ENCODE measurements at places on chromosomes 1 and 21.

- DNase-seq: no peak
Observed at GRCh38 chr1:65247419-65248359, 61.7 kb upstream of the DNAJC6 start.

DNA sequence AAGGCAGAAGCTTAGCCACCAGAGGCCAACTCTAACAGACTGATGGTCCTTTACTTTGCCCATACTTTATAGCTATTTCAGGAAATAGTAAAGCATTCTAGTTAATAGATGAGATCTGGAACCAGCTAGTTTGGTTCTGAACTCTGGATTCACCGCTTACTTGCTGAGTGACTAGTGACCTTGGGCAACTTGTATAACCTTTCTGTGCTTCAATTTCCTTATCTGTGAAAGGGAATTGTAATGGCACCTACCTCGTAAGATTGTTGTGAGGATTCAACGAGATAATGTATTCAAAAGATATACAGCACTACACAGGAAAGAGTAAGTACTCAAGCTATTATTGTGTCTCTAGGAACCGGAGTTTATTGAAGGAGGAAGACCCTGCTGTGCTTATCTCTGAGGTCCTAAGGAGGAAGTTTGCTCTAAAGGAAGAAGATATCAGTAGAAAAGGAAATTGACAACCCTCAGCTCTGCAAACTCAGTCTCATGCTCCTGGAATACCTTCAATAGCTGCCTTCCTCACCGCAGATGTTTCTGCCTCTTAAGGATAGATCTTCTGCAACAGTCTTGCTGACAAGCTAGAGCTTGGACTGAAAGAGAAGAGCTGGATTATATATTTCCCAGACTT lies 11.9 kb downstream of the MTFR1L start:
- DNase-seq: no peak

- no peak for DNase-seq
Observed at GRCh38 chr1:14117700-14118099, 417.7 kb downstream of the PRDM2 start.

GRCh38 chr1:108880850-108881249 lies 4.1 kb downstream of the GPSM2 start:
- no peak for DNase-seq

GRCh38 chr21:38930853-38931252 lies 125.1 kb downstream of the ETS2 start:
- DNase-seq: no peak

DNA sequence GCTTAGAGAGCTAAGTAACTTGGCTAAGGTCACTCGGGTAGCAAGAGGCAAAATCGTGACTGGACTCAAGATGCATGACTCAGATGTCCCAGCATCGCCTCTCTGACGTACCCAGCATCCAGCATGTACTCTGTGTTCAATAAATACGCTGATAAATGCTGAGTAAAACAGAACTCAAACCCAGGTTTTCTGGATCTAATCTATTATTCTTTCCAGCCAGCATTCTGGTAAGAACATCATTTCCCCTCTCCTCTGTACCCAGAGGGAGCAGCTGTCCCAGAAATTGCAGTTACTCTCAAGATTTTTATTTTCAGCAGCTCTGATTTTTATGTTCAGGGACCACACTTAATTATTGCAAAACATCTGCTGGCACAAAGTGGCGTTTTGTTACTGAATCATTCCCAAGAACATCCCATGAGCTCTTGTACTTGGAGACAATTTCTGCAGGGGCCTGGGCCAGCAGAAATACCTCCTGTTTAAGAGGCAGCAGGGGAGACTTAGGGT lies 249.0 kb downstream of the PRDM2 start:
- DNase-seq: no peak

Measured in COR-L47 (cell line).